ENCODE measurements at places on chromosomes 7 and 10.

GRCh38 chr7:50647286-50647980 is 82.2 kb upstream of the DDC start:
- DNase-seq = no peak

DNA sequence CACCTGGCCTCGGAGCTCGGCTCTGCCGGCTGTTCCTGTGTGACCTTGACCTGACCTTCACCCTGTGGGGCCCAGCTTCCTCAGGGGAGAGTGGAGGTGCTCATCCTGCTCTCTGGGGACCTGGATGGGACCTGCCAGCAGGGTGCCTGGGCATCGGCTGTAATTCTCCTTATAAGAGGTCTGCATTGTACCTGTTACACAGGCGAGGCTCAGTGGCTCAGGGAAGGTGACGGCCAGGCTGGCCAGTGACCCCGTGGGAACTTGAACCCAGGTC is 29.0 kb downstream of the RET start:
- DNase-seq = no peak

DNA sequence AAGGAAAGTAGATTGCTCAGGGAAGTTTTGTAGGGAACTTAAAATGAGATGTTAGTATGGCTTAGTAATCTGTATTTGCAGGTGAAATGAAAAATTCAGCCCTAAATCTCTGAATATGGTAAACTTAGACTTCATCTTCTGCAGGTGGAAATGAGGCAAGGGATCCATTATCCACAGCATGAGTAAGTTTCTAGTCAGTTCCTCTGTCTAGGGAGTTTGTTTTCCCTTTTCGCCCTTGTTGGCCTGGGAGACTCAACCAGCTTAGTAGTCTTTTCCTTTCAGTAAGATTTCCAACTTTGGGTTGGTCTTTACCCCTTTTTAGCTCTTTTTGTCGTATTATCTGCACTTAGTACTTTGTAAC is 65.6 kb downstream of the ZEB1 start:
- DNase-seq = no peak

GRCh38 chr10:95172851-95173250 is 21.2 kb upstream of the ACSM6 start:
- DNase-seq = no peak

DNA sequence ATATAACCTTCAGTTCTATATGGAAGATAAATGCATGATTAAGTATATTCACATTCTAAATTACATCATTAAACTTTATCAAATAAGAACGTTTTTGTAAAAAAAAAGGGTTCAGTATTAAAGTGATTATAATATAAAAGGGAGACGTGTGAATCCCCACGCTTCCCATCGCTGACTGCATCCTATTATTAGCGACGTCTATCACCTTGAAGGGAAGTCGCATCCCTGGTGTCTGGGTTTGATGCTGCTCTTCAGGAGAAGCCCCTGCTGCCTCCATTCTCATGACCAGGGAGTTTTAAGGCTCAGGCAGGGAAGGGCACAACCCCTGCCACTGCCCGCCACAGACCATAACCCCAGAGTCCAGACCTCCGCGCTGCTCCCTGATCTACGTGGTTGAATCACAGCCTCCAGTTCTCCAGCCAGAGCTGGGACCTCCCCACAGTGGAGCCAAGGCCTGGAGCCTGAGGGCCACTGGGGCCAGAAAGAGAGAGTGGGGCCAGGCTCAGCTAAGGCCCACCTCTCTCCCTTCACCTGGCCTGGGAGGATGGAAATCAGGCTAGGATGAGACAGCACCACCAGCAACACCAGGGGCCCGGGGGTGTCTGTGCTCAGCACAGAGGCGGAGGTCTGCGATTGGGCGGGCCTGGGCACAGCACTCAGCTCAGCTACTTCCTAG is 130.6 kb downstream of the TCERG1L start:
- no peak for DNase-seq

DNA sequence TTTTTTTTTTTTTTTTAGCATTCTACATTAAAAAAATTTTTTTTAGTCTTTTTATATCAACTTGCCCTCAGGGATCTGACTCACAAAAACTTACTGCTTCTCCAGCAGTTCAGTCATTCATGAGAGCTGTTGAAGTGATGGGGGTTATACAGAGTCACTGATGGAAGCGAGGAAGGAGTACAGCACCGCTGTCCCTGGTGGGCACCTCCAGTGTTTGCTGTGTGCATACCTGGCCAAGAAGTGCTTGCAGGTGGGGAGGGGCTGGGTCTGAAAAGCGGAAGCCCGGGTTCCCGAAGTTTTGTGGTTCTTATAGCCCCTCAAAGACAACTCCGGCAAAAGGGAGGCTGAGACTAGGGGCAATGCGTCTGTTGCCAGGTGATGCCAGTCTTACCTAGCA is 46.2 kb downstream of the MINDY4 start:
- DNase-seq = no peak

DNA sequence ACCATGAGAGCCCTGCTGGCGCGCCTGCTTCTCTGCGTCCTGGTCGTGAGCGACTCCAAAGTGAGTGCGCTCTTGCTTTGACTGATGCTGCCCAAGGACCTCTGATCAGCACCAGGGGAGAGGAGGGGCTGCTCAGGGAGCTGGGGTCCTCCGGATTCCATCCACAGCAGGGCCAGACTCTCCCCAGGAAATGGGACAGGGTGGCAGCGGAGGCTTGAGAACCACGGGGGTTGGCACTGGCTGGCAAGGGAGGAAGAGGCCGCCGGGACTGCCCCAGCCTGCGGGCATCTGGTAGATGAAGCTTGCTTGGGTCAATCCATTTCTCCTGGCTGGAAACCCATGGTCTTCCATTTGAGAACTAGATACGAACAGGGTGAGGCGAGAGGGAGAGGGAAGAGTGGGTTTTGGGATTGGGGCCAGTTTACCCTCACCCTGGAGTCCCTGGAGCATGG is 647 bp downstream of the PLAU start:
- DNase-seq = no peak

DNA sequence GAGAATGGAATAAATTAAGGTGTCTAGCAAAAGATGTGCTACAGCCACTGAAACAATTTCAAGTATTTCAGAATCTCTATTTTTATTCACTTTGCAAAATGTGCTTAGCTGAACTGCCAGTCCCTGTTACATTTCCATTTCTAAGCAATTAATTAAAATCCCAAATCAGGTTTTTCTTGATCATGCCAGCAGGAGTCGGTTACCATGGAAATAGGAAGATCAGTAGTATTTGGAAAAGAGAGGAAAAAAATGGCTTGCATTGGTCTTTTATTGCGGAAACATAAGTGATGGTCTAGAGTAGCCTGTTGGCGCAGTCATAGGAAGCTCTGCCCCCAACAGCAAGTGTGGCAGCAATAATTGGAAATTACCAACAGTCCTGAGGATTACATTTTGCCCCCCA is 867.1 kb downstream of the GATA3 start:
- no peak for DNase-seq

GRCh38 chr10:114288424-114289095 is 49.5 kb downstream of the VWA2 start:
- no peak for DNase-seq

- no peak for DNase-seq
Measured at GRCh38 chr7:119256446-119257131, 1016.4 kb upstream of the KCND2 start.

DNA sequence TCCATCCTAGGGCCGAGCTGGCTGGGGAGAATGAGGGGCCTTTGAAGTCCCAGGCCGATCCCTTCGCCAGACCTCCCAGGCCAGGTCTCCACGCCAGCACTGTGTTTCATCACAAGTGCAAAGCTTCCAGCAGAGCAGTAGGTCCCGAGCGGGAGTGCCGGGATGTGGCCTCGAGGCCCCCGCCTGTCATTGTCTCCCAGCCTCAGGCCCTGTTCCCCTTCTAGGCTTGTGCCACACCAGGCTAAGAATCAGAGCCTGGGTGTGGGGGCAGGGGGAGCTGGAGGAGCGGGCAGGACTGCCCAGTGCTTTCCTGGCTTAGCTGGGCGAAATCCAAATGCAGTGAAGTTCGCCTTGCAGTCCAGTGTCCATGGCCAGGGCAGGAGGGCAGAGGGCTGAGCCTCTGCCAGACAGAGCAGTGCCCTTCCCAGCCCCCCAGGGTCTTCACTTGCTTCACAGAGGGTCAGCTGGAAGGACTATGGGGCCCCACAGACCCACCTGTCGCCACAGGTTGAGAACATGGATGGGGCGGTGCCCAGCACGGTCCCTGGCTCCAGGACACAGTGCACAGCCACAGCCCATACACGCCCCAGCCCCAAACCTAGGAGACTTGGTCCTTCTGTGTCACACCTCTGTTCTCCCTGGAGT is 20.2 kb upstream of the PFKFB3 start:
- no peak for DNase-seq

DNA sequence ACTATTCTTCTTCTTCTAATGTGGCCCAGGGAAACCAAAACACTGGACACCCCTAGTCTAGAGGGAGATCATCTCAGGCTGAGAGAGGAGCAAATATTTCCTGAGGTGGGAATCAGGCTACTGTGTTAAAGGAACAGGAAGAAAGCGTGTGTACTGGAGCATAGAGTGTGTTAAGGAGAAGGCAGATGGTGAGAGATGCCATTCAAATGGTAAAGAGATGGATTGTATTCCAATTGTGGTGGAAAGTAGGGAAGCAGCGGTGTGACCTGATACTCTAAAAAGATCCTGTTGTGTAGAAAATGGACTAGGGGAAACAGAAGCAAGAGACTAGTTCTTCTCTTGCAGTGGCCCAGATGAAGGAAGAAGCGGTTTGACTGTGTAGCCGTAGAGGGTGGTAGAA is 31.2 kb downstream of the RAB18 start:
- DNase-seq = no peak

DNA sequence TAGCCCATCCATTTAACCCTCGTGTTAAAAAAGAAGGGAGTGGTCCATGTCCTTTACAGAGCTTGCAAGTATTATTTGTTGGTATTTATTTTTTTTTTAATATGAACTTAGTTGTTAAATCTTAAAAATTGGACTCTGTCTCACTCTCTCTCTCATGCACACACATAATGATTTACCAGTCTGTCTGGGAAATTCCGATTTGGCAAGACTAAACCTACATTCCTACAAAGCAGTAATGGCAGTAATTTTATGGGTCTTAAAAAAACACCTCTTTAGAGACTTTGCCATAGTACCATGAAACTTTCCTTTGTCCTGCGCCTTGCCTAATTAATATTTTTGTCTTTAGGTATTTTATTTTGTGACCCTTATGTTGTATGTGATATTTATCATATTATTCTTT is 239.5 kb upstream of the PPP1R3A start:
- DNase-seq = no peak

DNA sequence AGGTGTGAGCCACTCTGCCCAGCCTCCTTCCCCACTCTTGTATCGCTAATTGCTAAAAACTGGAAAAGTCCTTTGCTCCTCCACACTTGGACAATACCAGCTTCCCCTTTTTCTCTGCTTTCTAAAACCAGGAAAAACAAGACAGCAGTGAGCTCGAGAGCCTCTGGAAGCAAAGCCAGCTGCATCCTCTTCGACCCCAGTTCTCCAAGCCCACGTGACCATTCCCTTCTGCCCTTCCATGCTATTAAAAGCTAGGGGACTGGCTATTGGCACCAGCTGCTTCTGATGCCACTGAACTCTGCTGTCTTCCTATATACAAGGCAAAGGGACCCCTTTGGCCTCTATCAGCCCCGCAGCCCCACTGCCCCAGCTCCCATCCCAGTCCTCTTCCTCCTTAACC is 92.2 kb downstream of the SPDYE5 start:
- no peak for DNase-seq

DNA sequence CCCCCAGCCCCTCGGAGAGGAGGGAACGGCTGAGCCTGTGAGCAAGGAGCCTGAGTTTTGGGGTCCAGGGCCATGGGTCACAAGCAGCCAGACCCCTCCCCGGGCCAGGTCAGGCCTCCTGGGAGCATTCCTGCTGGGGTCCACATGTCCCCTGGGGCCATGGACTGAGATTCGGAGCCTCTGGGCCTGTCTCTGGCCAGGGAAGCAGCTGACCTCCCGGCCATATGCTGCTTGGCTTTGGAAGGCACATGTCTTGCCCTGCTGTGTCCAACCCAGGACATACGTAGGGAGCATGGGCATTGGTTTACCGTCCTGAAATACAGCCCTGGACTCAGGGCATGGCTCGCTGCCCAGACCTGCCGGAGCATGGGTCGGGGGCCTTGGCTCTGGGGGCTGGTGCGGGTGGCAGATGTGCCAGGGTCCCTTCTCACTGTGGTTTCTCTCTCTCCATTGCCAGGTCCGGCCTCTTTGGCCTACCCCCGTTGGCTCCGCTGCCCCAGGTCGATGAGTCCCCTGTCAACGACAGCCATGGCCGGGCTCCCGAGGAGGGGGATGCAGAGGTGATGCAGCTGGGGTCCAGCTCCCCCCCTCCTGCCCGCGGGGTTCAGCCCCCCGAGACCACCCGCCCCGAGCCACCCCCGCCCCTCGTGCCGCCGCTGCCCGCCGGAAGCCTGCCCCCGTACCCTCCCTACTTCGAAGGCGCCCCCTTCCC is 7.3 kb downstream of the PWWP2B start:
- no peak for DNase-seq

DNA sequence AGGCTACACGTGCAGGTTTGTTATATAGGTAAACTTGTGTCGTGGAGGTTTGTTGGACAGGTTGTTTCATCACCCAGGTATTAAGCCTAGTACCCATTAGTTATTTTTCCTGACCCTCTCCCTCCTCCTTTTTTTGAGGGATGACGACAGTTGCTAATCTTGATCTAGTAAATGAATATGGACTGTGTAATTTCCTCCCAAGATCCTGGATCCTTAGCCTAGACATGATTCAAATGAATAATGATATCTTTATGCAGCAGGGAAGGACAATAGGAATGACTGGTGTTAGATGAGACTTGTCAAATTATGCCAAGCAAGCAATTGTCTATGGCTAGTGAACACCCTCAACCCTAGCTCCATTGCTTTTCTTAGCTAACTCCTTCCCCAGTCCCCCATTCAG is 156.2 kb downstream of the PLPP4 start:
- no peak for DNase-seq

- no peak for DNase-seq
Measured at GRCh38 chr10:22853906-22854447, 73.9 kb upstream of the ARMC3 start.

DNA sequence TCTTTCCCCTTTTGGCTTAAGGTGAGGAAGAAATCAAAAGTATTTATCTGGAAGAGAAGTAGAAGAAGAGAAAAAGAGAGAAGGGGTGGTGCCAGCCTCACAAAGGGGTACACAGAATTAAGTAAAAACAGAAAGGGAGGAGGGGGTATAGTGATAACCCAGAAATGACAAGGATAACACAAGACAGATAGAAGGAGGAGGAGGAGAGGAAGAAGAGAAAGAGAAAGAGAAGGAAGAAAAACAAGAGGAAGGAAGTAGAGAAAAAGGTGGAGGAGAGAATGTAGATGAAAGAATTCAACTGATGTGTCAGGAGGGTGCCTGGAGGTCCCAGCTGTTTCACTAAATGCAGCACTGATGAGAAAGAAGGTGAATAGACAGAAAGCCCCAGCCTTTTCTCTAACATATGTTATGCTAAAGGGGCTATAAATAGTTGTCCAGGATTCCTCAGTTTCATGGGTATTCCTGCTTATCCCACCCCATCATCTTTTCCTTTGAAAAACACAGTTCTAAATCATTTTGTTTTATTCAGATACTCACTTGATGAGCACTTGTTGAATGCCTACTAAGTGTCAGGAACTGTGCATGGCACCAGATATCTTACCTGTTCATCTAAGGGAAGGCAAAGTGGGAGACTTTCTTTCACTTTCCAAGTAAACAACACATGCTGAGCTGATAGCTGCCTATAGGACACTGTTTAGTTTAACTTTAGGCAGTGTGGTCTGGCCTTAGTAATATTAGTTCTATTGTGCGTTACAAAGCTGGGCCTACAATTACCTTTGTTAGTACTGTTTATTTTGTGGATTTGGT is 8.0 kb downstream of the SEMA3E start:
- DNase-seq = no peak

- DNase-seq = no peak
Measured at GRCh38 chr10:97726636-97727178, 10.2 kb upstream of the ZFYVE27 start.

GRCh38 chr10:74049955-74050354 is 52.0 kb downstream of the VCL start:
- DNase-seq = no peak

GRCh38 chr7:151700586-151701165 is 176.2 kb downstream of the PRKAG2 start:
- DNase-seq = no peak
